ENCODE measurements at places on chromosomes 3 and 15.

GRCh38 chr3:127801731-127802313, 20.5 kb downstream of the MGLL start:
- no peak for DNase-seq

- DNase-seq, result no peak
Measured at GRCh38 chr3:58206406-58207011, 4.3 kb downstream of the DNASE1L3 start.

- no peak for DNase-seq
Measured at GRCh38 chr3:152438181-152438580, 169.5 kb downstream of the MBNL1 start.

DNA sequence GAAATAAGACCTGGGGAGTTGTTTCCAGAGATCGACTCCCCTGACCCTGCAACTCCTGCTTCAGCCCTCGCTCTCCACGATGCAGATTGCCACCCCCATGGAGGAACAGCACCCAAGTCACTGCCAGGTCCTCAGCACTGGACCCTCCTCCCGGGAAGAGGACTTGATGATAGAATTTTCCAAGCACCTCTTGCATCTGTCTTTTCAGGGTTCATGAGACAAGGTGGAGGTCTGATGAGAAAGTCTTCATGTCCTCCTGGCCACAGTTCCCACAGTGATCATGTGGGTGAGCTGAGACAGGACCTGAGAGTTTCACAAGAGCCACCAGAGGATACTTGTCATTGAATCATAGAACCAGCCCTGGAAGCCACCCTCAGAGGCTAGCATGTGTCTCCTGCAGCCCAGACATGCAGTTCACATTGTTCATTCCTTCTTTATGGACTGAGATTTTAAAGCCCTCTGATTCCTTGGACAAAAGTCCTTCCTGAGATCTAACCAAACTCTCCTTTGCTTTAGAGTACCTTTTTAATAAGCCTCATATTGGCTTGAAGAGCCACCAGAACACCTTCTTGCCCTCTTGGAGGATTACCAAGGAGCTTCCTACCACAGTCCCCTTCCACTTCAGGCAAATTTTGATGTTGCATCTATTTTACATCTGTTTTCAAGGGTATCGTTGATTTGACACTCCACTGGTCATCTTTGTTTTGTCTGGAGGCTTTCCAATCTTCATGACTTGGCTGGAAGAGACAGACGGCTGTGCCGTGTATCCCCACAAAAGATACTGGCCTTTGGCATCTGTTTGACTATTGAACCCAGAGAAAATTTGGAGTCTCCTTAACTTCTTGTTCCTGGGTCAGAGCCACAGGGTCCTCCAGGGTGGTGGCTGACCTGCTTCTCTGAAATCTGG, 224.8 kb upstream of the BHLHE40 start:
- no peak for DNase-seq
